ENCODE measurements at places on chromosomes 6 and 20.

GRCh38 chr6:135962731-135963130 lies 111.2 kb downstream of the PDE7B start:
- DNase-seq: no peak

- no peak for DNase-seq
These were observed 192.7 kb upstream of the CNR1 start for GRCh38 chr6:88358846-88359245.

- DNase-seq: no peak
These were observed 47.3 kb downstream of the PFDN4 start for GRCh38 chr20:54255157-54255556.

DNA sequence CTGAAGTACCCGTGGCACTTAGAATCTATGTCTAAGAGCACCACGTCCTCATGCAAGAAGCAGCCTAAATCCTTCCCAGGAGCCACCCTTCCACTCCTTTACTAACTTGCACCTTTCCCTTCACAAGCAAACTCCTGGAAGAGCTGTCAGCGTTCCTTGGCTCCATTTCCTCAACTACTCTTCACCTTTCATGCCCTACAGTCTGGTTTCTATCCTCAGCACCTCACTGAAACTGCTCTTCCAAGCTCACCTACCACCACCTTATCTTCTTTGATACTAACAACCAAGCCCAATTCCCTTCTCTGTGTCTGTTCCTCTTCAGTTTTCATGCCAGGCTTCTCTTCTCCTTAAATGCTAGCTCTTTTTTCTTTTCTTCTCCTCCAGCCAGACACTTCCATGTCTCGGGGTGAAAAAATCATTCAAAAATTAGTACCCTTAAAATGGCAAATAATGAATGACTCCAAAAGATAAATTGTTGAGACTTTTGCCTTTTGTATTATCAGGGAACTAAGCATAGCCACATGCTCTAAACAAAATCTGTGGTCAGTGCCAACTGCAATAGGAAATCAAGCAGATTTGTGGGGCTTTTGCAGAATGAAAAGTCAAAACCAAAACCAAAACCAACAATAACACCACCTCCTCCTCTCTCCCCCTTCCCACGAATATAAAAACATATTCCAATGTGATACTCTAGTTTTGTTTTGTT lies 149.6 kb upstream of the KCNK16 start:
- peak; percentile 21 for DNase-seq

DNA sequence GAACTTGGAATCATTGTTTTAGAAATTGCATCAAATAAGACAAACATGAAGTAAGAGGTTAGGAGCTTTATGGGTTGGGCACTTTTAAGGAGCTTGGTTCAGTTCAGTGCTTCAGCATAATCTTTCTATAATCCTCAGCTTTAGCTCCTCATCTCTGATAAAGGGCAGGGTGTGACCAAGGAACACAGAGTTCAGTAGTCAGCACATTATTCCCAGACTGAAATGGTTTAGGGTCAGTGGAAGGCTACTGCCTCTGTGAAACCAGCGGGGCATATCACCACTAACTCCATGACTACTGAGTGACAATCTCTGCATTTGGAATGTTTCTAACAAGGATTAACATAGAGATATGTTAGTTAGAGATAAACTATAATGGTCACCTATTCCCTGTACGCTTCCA lies 36.9 kb downstream of the CRYBG1 start:
- no peak for DNase-seq

DNA sequence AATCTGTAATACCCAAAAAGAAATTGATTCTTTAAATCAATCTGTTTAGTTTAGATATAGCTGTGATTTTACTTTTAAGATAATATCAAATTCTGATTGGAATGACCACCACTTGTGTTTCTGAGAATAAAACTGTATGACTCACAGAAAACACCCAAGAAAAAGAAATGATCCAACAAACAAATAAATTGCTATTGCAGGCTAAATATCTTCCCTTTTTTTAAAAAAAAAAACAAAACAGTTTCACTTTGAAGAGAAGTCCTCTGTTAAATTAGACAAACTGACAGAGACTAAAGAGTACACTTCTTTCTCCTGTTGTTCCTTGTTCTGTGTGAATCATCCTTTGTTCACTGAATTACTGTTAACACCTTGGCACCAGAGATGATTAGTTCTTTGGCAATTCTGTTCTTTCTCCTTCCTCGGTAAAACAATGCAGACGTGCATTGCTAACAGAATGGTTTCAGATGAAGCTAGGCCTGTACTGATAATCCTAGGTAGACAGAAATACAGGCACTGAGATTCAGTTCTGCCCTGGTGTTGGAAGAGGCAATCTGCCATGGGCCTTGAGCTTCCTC lies 895.2 kb upstream of the CITED2 start:
- no peak for DNase-seq

GRCh38 chr6:128659878-128660622 lies 139.7 kb upstream of the PTPRK start:
- DNase-seq: no peak

DNA sequence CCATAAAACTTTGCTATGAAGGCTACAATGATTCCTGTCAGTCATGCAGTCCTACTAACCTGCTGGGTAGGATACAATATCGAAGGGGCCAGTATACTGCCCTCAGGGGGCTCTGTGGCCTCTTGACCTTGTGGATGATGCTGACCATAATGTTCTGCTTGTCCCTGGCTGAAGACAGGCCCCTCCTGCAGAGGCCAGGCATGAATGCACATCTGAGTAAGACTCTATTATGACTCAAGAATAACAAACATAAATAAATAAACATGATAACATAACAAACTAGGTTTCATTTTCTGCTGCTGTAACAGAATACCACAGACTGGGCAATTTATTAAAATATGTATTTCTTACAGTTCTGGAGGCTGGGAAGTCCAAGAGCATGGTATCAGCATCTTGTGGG lies 44.0 kb upstream of the POU5F1 start:
- no peak for DNase-seq
